Activated CD8-positive, alpha-beta memory T cell treated with anti-CD3 and anti-CD28 coated beads for 4 hours (primary cell): ENCODE measurements at places on chromosomes 16 and 17.

GRCh38 chr17:74839990-74840852 lies 19.5 kb downstream of the GRIN2C start:
- DNase-seq: no peak

- no peak for DNase-seq
Observed at GRCh38 chr17:81142301-81143199, 22.8 kb upstream of the PVALEF start.

GRCh38 chr16:84434800-84435199 lies 66.5 kb downstream of the ATP2C2 start:
- no peak for DNase-seq

DNA sequence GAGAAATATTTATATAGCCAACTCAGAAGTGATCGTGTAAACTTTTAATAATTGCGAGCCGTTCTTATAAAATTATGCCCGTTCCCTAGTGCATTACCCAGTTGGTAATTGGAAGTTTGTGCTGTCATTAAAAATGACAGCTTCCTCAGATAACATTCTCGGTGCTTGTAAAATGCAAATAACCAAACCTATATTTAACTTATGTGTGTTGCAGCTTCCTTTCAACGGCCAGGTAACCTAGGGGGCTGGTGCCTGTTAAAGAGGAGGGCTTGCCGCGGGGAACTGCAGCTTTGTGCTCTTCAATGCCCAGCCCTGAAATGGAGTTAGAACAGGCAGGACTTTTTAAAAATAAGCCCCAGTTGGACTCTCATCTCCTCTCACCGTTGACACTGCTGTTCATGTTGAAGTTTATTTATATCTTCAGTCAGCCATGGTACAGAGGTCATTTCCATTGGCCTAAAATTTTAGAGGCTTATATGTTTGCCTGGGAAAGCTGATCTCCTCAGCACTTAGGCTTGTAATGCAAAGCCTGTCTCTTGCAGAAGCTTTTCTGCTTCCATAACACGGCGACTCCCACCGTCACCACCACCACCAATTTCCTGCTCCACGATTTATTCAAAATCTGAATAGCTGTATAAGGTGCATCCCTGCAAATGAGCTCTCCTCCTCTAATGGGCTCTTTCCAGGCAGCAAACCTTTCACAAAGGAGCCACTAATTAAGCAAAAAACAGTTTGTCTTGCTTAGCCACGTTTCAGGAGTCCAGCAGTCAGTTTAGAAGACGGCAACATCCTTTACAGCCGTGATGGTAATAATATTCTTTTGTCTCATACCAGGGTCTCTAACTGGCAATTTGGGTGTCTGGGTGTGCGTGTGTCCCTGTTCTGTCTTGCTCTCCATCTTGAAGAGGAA lies 74.7 kb downstream of the RPA1 start:
- no peak for DNase-seq

DNA sequence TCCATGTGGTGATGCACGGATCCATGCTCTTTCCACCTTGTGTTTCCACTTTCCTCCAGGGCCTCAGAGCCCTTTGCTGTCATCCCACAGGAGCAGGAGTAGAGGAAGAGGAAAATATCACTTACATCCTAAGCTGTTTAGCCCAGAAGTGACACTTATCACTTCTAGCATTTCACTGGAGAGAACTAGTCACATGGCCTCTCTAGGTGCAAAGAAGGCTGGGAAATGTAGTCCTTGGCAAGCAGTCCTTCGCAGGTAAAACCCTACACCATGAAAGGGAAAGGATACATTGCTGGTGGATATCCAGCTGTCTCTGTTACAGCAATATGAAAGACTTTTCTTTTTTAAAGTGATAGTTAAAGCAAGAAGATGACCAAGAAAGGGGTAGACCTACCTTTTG lies 185.9 kb downstream of the RGS9 start:
- no peak for DNase-seq

DNA sequence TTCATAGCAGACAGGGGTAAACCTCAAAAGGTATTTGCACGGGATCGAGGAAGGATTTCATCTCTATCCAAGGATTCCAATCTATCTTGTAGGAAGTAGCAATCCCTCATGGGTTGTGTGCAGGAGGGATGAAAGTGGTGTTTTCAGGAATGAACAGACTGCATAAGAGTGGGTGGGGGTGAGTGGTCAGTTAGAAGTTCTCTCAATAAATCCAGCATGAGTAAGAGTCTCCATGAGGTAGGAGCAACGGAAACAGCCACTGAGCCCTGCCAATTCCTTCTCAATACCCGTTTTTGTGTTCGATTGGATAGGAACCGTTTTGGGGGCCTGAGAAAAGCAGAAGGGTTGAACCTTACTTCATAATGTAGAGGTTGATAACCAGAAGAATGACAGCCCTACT lies 375.6 kb downstream of the SOX9 start:
- no peak for DNase-seq

DNA sequence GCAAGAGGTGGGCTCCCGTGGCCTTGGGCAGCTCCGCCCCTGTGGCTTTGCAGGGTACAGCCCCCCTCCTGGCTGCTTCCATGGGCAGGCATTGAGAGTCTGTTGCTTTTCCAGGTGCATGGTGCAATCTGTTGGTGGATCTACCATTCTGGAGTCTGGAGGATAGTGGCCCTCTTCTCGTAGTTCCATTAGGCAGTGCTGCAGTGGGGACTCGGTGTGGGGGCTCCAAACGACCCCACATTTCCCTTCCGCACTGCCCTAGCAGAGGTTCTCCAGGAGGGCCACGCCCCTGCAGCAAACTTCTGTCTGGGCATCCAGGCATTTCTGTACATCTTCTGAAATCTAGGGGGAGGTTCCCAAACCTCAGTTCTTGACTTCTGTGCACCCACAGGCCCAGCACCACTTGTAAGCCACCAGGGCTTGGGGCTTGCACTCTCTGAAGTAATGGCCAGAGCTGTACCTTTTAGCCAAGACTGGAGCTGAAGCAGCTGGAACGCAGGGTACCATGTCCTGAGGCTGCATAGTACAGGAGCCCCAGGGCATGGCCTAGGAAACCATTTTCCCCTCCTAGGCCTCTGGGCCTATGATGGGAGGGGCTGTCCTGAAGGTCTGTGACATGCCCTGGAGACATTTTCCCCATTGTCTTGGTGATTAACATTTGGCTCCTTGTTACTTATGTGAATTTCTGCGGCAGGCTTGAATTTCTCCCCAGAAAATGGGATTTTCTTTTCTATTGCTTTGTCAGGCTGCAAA lies 6.0 kb downstream of the PRKAR1A start:
- no peak for DNase-seq

- no peak for DNase-seq
Observed at GRCh38 chr17:9056566-9056965, 35.3 kb downstream of the NTN1 start.

DNA sequence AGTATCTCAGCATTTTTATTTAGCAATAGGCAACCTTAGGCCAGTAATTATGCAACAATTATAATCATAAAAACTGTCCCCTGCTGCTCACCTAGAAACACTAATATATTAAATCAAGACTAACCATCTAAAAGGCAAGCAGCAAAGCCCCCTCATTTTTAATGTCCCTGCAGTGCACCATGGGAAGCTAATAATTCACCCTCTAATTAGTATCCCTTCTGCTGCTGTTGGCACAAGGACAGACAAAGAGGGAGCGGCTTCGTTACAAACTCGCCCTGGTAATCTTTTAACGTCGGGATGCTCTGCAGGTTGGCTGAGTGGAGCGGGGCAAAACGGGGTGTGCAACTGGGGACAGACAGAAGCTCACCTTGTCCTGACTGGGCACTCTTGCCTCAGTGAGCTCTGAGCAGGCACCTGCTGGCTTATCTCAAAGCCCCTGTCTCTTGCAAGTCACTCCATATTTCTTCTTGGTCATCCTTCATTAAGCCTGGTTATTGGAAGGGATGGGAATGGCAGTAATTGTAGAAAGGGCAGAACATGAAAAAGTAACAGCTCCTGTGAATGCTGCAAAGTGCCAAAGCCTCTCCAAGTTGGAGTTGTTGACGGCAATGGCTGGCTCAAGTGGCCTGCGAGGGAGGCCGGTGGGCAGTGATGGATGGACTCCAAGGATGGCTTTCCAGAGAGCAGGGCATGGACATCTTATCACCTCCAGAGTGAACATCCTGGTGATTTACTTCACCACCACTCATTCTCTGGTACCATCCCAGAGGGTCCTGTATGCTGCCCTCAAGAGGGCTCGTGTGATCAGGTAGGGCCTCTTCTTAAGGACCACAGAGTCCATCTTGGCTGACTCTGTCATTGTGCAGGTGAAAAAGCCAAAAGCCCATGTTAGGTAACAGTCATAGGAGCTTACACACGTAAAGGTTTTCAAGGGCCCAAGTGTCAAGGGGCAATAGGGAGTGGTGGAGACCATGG lies 219.6 kb upstream of the N4BP1 start:
- DNase-seq: no peak

- no peak for DNase-seq
Observed at GRCh38 chr16:82400046-82400445, 226.7 kb upstream of the CDH13 start.

DNA sequence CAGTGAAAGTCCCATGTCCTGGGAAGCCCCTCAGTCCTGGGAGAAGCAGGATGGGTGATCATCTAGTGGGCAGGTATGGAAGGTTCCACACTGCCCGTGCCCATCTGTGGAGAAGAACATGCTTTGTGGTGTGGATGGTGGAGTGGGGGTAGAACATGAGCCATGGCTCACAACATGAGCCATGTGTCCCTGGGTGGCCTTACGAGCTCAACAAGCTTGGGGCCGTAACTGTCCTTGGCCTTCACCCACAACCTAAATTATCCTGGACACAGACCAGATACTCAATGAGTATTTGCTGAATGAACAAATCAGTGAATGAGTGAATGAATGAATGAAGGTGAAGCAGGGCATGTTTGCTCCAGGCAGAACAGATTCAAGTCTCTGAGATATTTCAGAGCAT lies 13.5 kb downstream of the SOX8 start:
- DNase-seq: no peak

- DNase-seq: no peak
Observed at GRCh38 chr17:78257810-78258322, 26.4 kb downstream of the TMEM235 start.

DNA sequence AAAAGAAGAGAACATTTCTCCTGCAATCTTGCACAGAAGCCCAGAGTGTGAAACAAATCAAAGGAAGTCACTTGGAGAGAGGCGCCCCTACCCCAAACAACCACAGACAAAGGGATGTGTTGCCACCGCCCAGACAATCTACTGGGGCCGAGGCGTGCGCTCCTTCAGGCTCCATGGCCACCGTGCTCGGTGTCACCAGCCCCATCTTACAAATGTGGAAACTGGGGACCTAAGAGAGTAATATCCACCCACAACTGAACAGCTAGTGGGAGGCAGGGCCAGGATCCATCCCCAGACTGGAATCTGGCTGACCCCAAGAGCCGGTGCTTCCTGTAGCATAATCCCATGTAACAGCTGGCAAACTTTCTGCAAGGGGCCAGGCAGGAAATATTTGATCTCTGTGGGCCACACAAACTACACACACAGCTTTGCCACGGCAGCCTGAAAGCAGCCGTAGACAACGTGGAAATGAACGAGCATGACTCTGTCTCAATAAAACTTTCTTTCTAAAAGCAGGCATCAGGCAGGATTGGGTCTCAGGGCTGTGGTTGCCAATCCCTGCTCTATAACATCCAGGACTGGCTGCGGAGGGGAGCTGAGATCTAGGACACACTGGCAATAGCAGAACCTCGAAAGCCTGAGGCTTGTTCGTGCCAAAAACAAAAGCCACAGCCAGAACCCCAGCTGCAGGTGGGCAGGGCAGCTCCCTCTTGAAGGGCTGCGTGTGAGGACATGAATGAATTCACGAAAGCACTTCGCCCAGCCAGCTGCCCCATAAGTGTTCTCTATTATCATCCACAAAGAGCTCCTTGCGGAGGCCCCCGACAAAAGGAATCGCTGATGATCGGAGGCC lies 26.6 kb upstream of the GINS2 start:
- DNase-seq: no peak

DNA sequence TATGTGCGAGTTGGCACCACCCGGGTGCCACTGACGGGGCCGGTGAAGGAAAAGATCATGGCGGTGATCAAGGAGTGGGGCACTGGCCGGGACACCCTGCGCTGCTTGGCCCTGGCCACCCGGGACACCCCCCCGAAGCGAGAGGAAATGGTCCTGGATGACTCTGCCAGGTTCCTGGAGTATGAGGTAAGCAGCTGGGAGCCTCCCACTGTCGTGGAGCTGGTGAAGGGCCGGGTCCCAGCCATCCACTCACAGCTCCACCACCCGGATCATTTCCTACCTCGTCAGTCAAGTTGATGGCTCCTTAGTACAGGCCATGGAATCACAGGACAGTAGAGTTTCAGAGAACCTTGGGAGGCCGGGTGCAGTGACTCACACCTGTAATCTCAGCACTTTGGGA lies 20.0 kb downstream of the ATP2A1 start:
- DNase-seq: no peak

DNA sequence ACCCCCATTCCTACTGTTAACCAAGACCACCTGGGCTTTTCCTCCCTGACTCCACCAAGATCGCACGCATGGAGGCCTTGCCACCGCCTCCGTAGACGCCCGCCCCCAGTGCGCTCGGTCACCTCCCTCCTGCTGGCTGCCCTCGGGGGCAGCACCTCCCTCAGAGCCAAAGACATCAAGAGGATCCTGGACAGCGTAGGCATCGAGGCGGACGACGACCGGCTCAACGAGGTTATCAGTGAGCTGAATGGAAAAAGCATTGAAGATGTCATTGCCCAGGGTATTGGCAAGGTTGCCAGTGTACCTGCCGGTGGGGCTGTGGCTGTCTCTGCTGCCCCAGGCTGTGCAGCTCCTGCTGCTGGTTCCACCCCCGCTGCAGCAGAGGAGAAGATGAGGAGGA lies 1.2 kb downstream of the EFCAB3 start:
- no peak for DNase-seq

- no peak for DNase-seq
Observed at GRCh38 chr16:85195900-85196772, 83.9 kb upstream of the CIBAR2 start.

GRCh38 chr16:80915079-80915450 lies 91.6 kb downstream of the CMC2 start:
- no peak for DNase-seq

DNA sequence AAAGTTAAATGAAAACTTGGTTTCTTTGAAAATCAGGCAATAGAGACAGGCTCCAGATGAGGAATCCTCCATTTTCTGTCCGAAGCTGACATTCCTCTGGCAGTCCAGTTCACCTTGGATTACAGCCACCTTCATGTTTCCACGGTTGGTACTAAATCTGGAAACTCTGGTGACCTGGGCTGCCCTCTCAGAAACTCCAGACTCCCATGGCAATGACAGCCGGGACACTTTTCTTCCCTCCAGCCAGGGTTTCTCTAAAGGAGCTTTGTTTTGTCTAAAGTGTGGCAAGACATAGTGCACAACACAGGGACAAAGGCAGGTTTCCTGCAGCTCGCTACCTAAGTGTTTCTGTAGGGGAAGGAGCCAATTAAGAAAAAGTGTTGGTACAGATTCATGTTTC lies 36.0 kb downstream of the CLUAP1 start:
- DNase-seq: no peak

- DNase-seq: no peak
Observed at GRCh38 chr17:32349503-32349853, 479 bp upstream of the ZNF207 start.

DNA sequence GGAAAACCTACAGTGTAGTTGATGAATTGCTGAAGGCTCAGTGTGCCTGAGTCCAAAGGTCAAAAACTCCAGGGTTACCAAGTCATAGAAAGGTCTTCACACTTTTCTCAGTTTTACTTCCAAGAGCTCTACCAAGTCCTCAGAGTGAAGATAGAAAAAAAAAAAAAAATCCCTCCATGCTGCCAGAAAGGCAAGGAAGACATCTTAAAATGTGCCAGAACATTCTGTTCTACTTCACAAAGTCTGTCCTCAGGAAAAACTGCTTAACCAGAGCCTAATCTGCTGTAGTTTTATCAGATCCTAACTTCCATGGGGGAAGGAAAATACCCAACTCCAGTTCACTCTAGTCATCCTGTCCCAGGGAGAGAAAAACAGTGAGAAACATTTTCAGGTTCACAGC lies 175.6 kb upstream of the CDH11 start:
- DNase-seq: no peak
